Activated CD8-positive, alpha-beta memory T cell treated with anti-CD3 and anti-CD28 coated beads, Interleukin-2, amount 10 ng/mL, durations not matched to agents 7 days and 5 days (primary cell): ENCODE measurements at places on chromosomes 7 and 10. TPM values are rescaled to one million over a fixed set of nuclear protein-coding genes. Genes with fewer than 3 reads are reported as not detected.

DNA sequence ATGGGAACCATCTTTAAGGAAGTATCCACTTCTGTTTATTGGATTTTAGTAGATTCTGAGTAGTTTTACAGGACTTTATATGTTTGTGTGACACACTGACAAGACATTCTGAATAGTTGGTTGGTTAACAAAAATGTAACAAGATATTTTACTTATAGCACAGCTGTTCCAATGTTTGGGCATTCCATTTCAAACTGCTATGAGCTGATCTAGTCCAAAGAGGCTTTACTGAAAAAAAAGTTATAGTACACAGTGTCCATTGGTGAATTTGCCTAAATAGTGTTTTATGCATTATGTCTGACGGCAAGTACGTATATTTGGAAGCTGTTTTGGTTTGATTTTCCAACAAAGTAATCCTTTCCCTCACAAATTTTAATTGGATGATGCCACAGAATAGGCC lies 99.1 kb downstream of the SAMD9 start:
- no peak for DNase-seq

Gene POMZP3
- 13.5 TPM for total RNA-seq

Gene CYP3A7
- total RNA-seq: not detected

DNA sequence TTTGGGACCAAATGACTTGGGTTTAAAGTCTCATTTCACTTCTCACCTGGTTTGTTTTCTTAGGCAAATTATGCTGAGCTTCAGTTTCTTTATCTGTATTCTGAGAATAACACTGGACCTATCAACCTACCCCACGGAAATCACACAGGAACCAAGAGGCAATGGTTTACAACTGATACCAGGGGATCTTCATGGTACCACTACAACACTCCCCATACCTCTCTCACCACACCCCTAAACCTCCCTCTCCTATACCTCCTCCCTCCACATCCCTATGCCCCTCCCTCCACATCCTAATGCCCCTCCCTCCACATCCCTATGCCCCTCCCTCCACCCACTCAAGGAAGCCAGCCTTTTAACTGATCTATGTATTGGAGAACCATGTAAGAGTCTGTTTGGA lies 9.9 kb downstream of the FAM204A start:
- DNase-seq: no peak

Gene HMX2
- not detected for total RNA-seq

GRCh38 chr7:26492816-26493215 lies 201.2 kb downstream of the SNX10 start:
- DNase-seq: no peak

GRCh38 chr10:43294241-43294658 lies 27.4 kb upstream of the RASGEF1A start:
- DNase-seq: peak; percentile 86

DNA sequence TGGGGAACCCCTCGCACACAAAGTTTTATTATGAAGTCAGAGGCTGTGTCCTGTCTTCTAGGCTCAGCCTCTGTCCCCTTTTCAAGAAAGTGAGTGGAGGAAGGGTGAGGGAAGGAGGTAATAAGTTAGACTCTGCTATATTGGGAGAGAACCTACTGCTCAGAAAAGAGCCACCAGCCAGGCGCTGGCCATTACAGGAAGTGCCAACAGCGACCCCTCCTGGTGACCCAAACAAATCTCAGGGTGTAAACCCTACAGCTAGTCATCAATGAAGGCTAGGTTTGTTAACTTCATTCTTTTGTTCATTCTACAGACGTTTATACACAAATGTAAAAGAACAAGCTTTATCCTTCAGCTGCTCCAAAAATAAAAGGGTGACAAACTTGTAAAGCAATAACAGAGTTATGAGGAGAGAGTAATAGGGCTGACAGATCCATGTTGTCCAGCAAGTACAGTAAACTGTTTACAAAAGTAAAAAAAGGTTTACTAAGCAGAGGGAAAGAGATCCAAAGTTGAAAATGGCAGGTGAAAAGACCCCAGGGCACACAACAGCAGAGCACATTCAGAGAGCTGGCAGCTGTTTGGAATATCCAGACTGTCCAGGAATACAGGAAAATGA lies 82.7 kb downstream of the FAM204A start:
- peak; percentile 52 for DNase-seq

DNA sequence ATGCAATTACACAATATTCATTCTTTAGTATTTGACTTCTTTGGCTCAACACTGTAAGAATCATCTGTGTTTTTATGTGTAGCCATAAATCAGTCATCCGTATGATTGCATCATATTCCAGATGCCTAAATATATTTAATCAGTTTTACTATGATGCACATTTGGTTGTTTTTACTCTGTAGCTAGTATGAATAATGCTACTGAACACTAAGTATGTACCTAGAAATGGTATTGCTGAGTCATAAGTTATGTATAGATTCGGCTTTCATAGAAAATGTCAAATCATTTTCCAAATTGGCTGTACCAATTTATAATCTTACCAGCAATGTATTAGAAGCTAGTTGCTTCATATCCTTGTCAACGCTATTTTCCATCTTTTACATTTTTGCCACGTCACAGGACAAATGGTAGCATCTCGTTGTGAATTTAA lies 197.3 kb upstream of the PLXNA4 start:
- DNase-seq: no peak

GRCh38 chr7:140557809-140558518 lies 78.7 kb upstream of the MKRN1 start:
- no peak for DNase-seq

DNA sequence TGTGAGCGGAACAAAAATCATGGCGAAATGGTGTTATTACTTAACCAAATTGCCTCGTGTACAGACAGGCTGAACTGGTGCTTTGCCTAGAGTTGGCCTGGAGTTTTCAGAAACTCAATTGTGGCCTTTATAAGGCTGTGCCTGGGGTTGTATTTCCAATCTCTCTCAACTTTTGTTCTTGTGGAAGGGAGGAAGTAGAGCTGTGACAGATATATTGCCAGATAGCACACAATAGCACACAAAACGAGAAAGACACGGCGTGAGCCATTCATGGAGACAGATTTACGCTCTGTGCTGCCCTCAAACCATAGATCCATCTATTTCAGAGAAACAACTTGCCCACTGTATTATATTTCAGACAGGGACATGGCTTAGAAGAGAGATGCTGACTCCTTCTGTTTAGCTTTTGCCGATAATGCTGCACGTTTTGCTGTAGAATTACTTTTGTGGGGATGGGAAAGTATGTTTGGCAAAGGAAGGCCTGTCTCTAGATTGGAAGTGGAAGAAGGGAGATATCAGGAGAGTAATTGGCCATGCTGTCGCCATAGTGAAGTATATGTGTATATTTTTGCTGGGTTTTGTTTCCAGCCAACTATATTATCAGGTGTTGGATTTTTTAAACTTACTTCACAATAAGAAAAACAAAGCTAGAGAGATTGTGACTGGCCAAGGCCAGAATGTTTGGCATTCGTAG lies 80.4 kb downstream of the AUTS2 start:
- DNase-seq: no peak

Gene CDH23
- 0.61 TPM for total RNA-seq

DNA sequence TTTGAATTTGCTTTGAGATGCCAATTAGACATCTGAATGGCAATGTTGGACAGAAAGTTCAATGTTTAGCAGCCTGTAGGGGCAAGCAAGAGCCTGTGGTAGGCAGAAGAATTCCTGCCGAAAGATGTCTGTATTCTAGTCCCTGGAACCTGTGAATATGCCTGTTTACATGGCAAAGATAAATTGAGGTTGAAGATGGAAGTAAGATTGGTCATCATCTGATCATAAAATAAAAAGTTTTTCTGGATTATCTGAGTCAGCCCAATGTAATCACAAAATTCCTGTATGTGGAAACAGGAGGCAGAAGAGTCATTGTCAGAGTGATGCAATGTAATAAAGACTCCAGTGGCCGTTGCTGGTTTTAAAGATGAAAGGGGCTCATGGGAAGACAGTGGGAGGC lies 430.5 kb downstream of the MDFIC start:
- no peak for DNase-seq

- no peak for DNase-seq
These were observed 50.3 kb upstream of the CHST15 start for GRCh38 chr10:124143721-124144120.

DNA sequence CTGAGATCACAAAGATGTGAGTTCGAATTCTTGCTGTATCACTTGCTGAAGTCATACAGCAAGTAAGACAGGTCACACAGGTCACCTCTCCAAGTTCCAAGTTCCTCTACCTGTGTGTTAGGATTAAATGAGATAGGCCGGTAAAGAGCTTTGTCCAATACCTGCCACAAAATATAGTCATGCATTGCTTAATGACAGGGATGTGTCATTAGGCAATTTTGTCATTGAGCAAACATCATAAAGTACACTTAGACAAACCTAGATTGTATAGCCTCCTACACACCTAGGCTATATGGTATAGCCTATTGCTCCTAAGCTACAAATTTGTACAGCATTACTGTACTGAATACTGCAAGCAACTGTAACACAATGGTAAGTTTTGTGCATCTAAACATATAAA lies 469.4 kb downstream of the KCNMA1 start:
- no peak for DNase-seq

DNA sequence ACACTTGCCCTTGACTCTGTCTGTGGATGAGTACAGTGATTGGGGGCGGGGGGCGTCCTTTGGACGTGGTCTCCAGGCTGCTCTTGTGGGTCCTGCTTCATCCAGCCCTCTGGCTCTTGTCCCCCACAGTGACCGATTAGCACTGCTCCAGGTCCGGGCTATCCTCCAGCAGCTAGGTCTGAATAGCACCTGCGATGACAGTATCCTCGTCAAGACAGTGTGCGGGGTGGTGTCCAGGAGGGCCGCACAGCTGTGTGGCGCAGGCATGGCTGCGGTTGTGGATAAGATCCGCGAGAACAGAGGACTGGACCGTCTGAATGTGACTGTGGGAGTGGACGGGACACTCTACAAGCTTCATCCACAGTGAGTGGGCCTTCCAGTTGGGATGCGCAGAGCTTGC lies 18.3 kb downstream of the TACR2 start:
- no peak for DNase-seq

Gene CELF2
- 219 TPM for total RNA-seq

DNA sequence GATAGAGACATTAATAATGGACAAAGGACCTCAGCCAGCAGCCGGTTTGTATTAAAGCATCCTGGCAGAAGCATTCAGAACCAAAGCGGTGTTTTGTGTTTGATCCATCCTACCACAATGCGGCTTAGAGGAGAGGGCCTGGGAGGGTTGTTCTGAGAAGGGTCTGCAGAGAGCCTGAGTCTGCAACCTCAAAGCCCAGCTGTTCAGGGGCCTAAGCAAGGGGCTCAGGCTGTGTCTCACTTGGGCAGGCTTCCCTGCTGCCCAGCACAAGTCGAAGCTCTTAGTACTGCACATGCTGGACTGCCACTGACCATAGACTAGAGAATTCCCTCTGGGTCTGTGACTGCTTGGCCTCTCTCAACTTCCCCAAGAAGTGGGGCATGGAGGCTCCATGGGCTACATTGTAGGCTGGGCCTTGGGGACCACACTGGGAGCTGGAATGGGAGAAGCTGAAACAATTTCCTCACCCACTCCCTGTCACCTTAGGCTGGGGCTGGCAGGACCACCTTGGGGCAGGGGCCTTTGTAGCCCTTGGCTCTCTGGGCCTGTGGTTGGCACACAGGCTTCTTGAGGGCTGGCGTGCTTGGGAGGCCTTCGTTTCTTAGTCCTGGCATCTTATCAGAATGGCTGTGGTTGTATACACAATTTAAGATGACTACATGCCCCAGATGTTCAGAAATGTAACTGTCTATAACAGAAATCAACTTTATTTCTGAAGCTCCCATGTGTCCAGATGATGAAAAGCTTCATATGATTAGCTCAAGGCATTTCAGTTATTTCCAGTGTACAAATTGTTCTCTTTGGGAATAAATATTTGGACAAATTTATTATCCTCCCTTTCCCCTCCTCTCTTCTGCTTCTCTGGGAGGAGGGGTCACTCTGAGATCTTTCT lies 44.5 kb downstream of the LRRC18 start:
- no peak for DNase-seq

GRCh38 chr7:142884286-142884640 lies 1.3 kb downstream of the TRPV6 start:
- no peak for DNase-seq

GRCh38 chr7:128132426-128133069 lies 101.3 kb upstream of the LRRC4 start:
- no peak for DNase-seq

Gene SEMA3C
- not detected for total RNA-seq

- no peak for DNase-seq
These were observed 121.4 kb upstream of the STK17A start for GRCh38 chr7:43461349-43462024.

DNA sequence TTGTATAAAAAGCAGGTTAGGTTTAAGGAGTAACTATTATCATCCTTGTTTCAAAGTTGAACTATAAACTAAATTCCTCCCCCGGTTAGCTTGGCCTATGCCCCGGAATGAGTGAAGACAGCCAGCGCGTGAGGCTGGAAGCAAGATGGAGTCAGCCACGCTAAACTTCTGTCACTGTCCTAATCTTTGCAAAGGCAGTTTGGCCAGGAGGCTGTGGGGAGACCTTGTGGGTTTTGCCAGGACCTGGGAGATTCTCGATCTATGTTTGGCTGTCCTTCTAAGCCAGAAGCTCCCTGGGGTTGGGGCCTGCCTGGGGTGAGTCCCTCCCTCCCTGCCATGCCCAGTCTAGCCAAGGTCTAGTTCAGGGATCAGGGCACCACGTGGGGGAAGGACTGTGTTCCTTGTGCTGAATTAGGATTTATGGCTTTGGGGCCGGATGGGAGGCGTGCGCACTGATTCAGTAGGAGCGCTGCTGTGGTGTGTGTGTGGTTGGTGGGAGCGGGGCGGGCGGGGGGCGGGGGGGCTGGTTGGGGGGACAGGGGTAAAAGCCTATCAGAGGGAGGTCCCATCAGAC lies 871 bp upstream of the GTF2IRD1 start:
- no peak for DNase-seq

Gene UNCX
- not detected for total RNA-seq

Gene PNLIP
- not detected for total RNA-seq

DNA sequence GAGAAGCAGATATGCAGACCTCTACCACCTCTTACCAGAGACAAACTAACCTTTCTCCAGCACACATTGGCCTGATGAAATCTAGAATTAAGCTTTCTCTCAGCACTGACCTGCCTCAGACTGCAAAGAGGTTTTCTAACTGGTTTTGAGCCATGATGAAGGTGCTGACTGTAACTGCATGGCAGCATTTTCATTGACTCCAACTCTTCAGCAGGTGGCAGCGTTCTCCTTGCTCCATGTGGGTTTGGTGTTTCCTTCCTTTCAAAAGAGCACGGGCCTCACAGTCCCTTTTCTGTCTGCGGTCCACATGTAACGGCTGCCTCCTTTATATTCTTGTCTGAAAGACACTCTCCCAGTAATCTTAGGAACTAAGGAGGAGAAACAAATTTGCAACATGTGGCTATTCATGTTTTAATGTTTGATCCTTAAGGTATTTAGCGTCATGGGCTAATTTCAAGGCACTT lies 12.6 kb downstream of the KLLN start:
- peak; percentile 70 for DNase-seq

Gene ITGA8
- not detected for total RNA-seq

Gene PTF1A
- not detected for total RNA-seq
